DMS53 (cell line): ENCODE measurements at places on chromosomes 6 and 20.

- DNase-seq: no peak
Measured at GRCh38 chr6:35128496-35128895, 12.6 kb downstream of the TCP11 start.

DNA sequence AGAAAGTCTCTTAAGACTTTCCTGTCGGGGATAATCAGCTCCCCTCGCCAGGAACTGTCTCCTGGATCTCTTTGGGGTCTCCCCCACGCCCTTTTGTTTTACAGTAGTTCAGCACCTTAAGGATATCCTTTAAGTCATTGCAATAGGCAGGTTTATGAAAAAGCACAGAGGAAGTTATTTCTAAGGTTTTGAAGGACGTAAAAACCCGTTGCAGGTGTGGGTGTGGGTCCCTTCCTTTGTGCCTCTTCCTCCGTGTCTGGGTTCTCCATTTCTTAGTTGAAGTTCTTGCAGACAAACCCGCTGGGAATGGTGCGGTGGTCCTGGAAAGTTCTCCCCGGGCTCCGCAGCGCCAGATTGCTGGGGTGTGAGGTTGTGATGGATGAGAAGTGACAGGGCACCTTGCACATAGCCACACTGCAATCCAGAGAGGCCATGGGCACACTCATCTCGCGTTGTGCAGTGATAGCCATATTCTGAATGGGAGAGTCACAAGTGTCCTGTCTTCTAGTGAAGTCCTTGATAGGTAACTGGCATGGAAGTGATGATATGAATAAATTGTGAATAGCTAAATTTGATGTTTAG is 65.2 kb downstream of the GTF2H5 start:
- DNase-seq: peak; percentile 14

DNA sequence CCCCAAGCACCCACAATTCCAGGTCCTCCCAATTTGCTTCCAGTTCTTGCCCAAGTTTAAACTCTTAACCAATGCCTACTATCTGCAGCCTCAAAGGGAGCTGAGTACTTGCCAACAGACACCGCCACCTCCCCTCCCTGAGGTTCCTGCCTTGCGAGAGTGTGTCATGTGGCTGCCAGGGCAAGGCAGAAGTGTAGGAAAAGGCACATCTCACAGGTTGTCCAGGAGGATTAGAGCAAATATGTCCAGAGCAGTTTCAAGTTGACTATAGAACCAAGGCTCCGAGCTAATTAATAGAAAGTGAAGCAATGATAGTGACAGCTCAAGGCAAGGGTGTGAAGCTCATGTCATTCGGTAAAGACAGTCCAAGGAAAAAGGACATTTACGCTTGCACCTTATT is 127.8 kb downstream of the ATXN1 start:
- DNase-seq: no peak

DNA sequence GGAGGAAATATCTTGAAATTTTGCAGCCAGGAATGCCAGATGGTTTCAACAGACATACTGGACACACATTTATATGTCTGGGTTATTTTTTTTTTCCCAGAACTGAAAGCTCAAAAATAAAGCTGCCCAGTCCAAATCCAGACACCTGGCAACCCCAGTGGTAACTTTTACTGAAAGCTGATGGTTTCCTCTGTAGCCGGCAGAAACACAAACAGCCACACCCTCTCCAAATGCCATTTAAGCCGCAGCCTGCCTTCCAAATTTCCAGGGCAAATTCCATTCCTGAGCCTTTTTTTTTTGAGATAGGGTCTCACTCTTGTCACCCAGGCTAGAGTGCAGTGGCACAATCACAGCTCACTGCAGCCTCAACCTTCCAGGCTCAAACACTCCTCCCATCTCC is 6.5 kb upstream of the PREX1 start:
- DNase-seq: no peak

GRCh38 chr6:33620158-33620855 is 815 bp upstream of the ITPR3 start:
- peak; percentile 71 for DNase-seq

DNA sequence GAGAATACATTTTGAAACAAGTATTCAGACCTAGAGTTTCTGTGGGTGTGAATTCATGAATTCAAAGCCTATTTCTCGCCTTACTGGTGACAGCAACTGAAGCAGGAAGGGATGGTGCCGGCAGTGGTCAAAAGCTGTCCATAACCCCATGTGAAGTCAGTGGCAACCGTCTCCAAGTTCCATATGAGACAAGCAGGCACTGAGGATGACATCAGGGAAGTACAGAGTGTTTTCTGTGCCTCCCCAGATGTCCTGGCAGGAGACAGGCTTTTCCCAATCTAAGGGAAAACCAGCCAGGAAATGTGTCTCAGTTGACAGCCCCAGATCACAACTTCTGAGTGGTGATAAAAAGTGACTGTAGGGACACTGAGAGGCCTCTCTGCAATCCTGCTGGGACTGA is 66.6 kb downstream of the HIVEP2 start:
- DNase-seq: no peak

GRCh38 chr6:1535295-1535694 is 74.4 kb upstream of the FOXC1 start:
- DNase-seq: no peak

DNA sequence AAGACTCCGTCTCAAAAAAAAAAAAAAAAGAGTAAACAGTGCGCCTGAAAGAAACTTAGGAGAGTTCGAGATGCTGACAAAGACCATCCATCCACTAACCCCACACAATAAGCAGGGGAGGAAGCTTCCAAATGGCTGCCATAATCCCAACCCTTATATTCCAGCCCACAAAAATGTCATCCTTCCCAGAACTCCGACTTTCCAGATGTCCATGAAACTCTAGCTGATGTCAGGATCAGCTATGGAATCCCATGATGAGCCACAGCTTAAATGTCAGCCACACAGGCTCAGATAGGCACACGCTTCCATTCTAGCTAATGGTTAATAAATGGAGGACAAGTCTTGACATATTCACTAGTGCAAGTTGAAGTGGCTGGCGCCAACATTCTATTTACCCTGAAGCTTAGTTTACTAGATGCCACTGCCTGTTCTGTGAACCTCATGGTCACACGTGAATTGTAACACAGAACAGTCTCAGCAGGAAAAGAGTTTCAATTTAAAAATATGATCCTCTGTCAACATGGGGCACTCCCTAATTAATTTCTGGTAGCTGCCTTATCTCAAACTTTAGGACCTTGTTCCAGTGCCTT is 75.5 kb downstream of the FOXF2 start:
- DNase-seq: no peak

GRCh38 chr6:165086814-165087213 is 222.6 kb downstream of the C6orf118 start:
- no peak for DNase-seq

GRCh38 chr20:45910670-45911485 is 1.1 kb downstream of the PLTP start:
- peak; percentile 92 for DNase-seq

GRCh38 chr6:46796848-46797580 is 3.8 kb downstream of the MEP1A start:
- DNase-seq: no peak

DNA sequence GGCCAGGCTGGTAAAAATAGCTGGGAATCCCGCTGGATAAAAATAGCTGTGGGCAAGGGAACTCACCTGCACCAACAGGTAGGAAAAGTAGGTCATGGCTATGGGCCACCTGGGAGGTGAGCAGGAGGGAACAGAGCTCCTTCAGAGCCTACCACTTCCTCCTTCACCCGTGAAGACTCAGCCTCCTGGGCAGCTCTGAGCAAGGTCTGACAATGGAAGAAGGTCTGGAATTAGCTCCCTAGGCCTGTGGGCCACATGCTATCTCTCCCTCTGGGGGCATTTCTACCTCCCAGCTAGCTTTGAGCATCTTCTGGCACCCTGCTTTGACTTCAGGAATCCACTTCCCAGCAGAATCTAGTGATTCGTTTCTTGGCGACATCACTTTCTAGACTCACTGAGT is 153.9 kb downstream of the MRPL14 start:
- no peak for DNase-seq

DNA sequence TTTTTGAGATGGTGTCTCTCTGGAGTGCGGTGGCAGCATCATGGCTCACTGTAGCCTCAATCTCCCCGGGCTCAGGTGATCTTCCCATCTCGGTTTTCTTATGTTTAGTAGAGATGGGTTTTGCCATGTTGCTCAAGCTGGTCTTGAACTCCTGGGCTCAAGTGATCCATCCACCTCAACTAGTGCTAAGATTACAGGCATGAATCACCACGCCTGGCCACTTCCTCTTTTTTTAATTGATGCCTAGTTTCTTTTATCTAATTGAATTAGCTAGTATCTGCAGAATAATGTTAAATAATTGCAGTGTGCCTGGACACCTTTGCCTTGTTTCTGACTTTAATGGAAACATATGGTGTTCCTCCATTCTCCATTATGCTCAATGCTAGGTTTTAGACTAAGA is 38.4 kb upstream of the SLC22A16 start:
- DNase-seq: no peak

GRCh38 chr20:62330576-62331317 is 27.9 kb downstream of the ADRM1 start:
- DNase-seq: no peak

GRCh38 chr20:23083553-23084220 is 2.4 kb downstream of the CD93 start:
- no peak for DNase-seq

- no peak for DNase-seq
Measured at GRCh38 chr20:635028-635892, 17.7 kb downstream of the SRXN1 start.

DNA sequence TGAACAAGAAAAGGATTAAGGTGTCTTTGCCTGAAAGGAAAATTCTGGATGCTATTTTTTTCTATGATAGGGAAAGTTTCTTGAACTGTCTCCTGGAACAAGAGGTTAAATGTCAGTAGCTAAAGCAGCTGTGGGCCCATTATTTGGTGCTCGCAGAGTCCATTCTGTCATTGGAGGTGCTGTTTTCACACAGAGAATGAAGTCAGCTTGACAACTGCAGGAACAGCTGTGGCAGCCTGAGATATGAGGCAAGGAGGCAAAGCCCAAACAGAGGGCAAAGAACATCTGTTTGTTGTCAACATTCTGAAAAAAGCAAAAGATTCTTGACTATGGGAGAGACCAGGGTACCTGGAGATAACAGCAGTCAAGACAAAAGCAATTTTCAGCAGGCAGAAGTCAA is 548.2 kb downstream of the KIF16B start:
- DNase-seq: no peak

DNA sequence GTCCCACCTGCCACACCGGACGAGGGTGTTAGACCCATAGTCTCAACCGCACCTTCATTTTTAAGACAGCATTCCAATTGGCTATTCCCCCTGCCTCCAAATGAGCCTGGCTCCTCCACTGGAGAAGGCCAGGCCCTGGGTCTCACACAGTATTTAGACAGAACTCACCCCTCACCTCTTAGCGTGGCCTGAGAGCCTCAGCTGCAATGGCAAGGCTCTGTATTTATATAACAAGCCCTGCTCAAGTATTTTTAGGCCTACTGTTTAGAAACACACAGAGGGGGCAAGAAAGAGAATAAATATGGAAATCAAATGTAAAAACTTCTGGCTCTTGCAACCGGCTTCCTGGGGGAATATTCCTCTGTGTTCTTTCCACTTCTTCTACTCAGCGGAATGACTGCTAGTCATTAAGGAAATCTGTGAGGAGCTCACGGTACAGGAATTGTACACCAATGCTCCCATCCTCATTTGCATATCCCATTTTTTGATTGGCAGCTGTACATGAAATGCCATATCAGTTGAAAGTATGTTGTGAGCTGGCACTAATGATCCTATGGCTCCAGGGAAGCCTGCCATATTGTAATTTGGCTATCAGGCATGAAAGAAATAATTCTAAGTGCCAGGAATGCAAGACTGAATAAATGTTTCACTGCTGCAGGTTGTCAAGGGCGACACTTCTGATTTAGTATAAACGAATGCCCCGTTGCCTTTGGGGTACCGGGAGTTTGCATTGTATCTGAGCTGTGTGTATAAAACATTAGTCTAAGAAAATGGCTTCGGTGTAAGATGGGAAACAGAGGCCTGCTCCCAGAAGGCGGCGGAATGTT is 207.5 kb downstream of the ZNF217 start:
- no peak for DNase-seq

- no peak for DNase-seq
Measured at GRCh38 chr20:3867802-3868201, 21.2 kb downstream of the MAVS start.

GRCh38 chr6:73943930-73944652 is 248.1 kb downstream of the CD109 start:
- DNase-seq: no peak

- peak; percentile 89 for DNase-seq
Measured at GRCh38 chr20:3768342-3769130, 983 bp upstream of the ADISSP start.

GRCh38 chr6:36246506-36247268 is 23.2 kb upstream of the PNPLA1 start:
- no peak for DNase-seq

DNA sequence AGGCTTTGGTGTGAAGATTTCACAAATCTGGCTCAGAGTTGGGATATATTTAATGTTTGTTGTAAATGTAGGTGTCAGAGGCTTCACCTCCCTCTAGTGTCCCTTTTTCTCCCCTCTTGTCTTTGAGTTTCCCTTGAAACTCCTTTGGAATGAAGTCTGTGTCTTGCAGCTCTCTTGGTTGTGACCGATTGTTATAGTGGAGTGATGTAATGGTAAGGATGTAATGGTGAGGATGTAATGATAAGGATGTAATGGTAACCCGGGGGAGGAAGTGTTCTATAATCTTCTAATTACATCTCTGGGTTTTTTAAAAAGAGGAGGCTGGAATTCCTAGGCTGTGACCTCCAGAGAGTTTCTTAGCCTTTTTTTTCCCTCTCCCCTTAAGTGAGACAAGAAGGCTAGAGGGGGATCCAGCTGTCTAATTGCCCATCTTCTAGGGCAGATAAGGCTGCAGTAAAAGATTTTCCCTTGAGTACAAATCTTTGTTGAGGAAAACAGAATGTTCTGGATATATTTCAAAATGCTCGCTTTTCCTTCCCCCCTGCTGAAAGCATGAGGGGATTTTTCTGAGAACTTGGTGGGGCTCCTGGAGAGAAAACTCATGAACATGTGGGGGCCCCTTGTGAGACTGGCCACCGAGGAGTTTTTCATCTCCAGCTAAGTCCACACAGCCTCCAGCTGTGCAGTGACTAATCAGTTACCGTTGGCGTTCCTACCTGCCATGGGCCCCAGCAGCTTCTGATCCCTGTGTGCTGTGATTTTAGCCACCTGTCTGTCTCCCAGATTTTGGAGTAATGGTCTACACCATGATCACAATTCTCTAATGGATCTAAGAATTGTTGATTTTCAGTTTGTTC is 156.7 kb upstream of the PMEPA1 start:
- no peak for DNase-seq
